Skeletal muscle cell (primary cell): ENCODE measurements at places on chromosomes 5 and 9.

- DNase-seq: no peak
Observed at GRCh38 chr5:170095646-170096045, 10.1 kb upstream of the FOXI1 start.

DNA sequence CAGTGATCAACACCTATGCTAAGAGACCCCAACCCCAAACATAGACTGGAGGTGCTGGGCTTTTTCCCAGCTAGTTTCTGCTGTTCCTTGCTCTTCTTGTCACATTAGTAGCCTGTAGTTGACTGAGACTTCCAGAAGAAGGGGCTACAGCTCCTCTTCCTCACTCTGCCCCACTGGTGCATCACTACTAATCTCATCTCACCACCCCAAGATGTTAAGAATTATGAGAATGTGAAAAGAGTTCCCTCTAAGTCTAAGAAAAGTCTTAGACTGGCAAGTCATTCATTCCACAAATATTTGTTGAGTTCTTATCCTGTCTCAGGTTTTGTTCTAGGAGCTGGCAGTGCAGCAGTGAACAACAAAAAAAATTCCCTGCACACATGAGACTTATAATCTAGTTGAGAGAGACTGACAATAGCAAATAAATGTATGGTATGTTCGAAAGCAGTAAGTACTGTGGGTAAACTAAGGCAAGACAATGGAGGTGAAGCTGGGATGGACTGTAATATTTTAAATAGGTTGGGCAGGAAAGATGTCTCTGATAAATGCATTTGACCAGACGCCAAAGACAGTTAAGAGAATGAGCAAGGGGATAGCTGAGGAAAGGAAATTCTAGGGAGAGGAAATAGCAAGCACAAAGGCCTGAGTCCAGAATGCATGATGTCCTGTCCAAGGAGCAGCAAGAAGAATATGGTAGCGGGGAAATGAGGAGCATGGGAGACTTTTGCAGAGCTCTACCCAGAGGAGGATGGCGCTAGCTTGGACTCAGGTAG, 92.3 kb downstream of the PTCD2 start:
- DNase-seq: no peak

GRCh38 chr5:38710627-38711026, 135.2 kb upstream of the OSMR start:
- no peak for DNase-seq

- peak; percentile 31 for DNase-seq
Observed at GRCh38 chr5:42494414-42494813, 71.2 kb downstream of the GHR start.

GRCh38 chr9:93960221-93960970, 5.2 kb upstream of the BARX1 start:
- DNase-seq: no peak
